Renal cortical epithelial cell (primary cell): ENCODE measurements at places on chromosomes 5 and 9.

DNA sequence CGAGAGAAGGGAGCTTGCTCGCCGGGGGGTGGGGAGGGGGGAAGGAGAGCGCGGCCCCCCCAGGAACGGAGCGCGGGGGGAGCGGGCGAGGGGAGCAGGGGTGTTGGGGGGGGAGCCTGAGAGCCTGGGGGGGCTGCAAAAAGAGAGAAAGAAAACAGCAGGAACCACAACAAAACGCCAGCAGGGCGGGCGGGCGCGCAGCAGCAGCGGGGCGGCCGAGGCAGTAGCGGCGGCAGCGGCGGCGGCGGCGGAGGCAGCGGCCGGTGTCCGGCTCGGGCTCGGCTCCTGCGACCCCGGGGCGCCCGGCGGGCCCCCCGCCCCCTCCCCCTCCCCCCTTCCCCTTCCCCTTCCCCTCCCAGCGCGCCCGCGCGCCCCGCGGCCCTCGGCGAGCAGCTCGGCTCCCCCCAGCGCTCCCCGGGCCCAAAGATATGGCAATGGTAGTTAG is 1.6 kb downstream of the NR2F1 start:
- DNase-seq, result no peak

- DNase-seq, result no peak
These were observed 64.1 kb upstream of the ZNF608 start for GRCh38 chr5:124810396-124811006.

- DNase-seq, result peak; percentile 6
These were observed 572 bp downstream of the CDK5RAP2 start for GRCh38 chr9:120579139-120580050.

DNA sequence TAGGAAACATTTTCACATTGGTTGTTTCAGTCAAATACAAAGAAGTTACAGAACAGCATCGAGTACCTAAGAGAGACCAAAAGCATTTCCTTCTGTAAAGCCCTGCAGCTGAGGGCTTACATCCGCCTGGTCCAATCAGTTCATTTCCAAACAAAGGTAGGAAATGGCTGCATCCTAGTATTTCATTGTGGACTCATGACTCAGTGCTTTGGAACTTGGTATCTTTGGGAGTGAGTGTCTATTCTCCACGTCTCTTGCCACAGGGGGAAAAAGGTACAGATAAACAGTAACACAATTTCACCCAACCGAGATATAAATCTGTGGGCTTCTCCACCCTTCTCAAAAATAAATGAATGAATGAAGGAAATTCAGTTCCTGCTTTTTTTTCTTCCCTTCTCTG is 75.4 kb downstream of the NFIB start:
- peak; percentile 85 for DNase-seq

DNA sequence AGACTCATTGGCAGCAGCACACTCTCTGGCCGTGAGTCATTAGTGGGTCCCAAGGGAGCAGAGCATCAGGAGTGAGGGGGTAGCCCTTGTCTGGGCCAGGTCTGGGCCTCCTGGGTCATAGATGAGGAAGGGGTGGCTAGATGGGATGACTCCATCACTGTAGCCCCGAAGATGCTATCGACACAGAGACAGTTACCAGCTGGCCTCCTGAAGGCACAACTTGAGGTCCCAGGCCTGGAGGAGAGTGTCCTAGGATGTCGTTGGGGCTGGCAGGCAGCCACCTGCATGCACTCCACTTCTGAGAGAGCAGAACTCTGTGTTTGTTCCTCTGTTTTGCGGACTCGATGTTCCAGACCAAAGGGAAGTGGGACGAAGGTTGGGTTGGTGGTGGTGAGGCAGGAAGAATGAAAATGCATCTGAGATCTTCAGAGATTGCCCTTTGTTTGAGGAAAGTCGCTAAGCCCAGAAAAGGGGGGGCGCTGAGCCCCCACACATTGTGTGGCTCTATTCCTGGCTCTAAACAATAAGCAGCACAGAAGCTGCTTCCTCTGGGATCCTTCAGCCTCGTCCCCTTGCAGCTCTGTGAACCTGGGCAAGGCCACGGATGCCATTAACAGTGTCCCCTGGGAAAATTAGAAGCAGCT is 4.7 kb downstream of the BTNL9 start:
- no peak for DNase-seq

GRCh38 chr5:8436924-8437323 is 568.0 kb downstream of the MTRR start:
- DNase-seq, result no peak

DNA sequence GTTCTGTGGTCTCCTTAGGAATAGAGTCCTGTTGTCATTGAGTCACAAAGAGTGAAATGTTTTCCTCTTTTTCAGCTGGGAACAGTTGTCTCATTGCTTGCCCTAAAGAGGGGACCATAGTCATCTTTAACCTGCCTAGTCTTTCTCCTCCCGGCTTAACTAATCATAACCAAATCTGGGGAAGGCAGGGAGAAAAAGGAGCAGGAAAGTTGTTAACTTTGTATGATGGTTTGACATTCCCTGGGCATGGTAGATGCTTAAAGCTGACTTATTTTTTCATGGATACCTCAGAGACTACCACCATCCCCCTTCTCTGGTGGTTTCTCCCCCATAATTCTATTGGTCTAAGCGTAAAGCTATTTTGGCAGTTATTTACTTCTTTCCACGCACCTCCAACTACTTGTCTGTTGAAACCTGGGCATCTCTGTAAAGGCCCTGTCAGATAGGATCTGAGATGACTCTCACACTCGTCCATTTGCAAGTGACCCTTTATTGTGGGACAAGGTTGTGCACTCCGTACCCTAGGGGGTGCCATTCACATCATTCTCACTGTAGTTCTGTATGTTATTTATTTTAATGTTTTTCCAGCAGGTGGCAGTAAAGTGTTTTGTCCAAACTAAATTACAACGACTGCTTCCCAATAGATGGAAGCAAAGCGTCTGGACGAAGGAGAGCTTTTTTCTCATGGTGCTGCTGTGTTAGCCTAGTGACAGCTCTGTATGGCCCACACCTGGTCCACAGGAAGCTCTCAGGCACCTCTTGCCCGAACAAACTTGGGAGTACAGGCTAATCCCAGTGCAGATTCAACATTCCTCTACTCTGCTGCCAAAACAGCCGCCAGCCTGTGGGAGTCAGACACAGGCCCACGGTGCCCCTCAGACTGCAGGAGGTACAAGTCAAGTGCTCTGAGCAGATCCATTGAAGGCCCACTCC is 3.0 kb upstream of the FAM13B start:
- DNase-seq, result peak; percentile 91

GRCh38 chr9:94950579-94951323 is 224.3 kb downstream of the AOPEP start:
- DNase-seq, result peak; percentile 68

- no peak for DNase-seq
These were observed 94.7 kb downstream of the SERINC5 start for GRCh38 chr5:80161165-80161564.

DNA sequence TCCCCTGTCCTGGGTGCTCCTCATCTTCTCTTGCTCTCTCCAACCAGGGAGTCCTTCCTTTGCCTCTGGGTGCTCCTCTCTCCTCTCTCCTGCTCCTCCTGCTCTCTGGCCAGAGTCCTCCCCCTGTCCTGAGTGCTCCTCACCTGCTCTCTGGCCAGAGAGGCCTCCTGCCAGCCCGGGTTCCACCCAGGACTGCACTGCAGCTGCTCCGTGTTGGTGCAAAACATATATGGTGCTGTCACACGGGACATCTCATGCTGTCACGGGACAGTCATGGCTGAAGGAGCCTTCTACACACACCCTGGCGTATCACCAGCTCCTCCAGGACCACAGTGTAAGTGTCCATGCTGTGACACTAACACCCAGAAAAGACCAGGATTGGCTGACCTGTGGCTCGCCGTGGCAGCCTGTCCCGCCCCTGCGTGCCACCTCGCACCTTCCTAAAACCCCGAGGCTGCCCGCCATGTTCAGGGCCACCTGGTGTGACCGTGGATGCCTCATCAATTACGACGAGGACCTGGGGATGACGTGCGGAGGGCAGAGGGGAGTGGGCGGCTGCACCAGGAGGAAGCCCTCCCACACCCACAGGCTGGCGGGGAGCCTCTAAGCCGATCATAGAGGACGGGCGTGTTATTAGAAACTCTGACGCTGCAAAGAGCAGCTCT is 27.9 kb upstream of the SLC6A3 start:
- no peak for DNase-seq

GRCh38 chr9:111842313-111842712 is 47.6 kb upstream of the SHOC1 start:
- no peak for DNase-seq

DNA sequence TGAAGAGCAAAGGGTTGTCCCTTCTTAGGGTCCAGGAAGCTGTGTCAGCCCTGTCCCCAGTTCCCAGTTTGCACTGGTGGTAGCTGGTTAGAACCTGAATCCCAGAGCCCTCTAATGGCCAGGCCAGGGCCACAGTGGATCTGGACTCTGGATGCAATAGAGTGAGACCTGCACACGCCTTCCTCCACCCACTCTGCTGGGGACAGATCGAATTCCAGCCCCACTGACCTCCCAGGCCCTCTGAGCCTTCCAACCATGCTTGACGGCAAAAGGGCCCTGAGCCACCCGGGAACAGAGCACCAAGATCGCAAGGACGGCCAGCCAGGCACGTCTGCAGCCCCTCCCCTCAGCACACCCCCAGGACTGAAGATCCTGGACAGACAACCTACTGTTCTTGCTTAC is 23.7 kb downstream of the NAIF1 start:
- peak; percentile 49 for DNase-seq

- DNase-seq, result no peak
These were observed 49.4 kb downstream of the FRMPD1 start for GRCh38 chr9:37700131-37700530.

GRCh38 chr5:107675201-107675600 is 4.5 kb upstream of the EFNA5 start:
- DNase-seq, result no peak
